ENCODE measurements at places on chromosomes 7 and 10.
A peak's percentile ranks its signal among the peaks of the same experiment; 100 is the strongest.

DNA sequence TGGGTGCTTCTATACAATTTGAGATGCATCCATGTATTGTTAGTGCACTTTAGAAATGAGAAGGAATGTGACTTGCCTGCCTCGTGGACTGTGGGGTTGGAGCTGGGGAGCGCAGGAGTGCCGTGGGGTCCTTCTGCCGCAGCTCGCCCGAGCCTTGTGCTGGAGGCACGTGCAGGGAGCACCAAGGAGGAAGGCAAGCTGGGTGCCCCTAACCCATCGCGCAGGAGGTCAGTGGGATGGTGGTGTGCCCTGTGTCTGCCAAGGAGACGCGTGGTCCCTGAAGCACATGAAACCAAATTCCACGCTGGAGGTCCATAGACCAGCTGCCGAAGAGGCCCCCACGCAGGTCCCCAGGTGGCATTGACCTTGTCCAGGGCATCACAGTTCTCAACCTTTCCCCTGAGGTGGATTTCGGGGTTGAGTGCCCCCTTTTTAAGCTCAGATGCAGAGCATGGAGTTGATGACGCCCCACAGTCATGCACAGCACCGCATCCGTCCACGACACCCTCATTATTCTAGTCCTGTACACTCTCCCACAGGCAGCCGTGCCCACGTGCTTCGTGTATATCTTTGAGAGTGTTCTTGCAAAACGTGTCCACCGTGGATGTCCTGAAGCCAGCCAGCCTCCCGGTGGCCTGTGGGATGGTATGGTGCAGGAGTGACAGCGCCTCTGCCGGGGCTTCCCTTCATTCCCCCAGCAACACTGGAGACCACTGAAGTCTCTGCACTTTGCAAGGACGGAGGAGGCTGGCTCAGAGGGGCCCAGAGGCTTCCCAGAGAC is 35.5 kb downstream of the FKBP6 start:
- no peak for DNase-seq

GRCh38 chr10:43125274-43125845 is 12.9 kb upstream of the CSGALNACT2 start:
- DNase-seq = no peak

DNA sequence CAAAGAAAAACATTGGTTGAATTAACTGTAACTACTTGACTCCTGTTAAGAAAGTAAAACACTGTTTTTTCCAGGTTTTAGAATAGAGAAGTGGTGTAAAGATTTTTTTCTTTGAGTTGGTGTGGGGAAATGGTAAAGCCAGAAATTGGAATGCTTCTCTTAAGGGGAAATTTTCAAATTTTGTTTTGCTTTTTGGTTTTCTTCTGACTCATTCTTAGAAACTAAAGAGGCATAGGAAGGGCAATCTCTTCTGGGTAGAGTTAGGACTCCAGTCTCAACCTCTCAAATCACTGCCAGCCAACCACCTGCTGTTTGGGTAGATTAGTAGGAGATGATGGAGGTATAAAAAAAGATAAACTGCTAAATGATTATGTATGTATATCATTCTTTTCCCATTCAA is 47.7 kb upstream of the STRIP2 start:
- DNase-seq = no peak

- no peak for DNase-seq
Measured at GRCh38 chr10:49055221-49055849, 60.0 kb downstream of the VSTM4 start.

- no peak for DNase-seq
Measured at GRCh38 chr10:121089434-121089833, 238.3 kb downstream of the WDR11 start.

- no peak for DNase-seq
Measured at GRCh38 chr10:44516891-44517290, 132.0 kb upstream of the CXCL12 start.

DNA sequence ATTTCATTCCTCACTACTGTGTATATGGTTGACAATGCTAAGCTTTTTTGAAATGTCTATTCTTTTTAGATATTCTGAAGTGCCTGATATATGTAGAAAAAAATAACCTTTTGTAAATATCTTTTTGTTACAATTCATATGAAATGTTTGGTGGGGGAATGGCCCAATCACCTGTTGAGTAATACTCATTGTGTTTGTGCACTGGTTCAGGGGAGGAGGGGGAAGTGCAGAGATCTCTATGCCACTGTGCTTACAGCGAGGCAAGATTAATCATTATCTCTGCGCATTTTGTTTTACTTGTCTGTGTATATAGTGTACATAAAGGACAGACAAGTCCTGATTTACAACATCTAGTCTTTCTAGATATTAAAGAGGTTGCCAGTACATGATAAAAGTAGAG is 25.2 kb downstream of the NUP42 start:
- peak; percentile 60 for DNase-seq

DNA sequence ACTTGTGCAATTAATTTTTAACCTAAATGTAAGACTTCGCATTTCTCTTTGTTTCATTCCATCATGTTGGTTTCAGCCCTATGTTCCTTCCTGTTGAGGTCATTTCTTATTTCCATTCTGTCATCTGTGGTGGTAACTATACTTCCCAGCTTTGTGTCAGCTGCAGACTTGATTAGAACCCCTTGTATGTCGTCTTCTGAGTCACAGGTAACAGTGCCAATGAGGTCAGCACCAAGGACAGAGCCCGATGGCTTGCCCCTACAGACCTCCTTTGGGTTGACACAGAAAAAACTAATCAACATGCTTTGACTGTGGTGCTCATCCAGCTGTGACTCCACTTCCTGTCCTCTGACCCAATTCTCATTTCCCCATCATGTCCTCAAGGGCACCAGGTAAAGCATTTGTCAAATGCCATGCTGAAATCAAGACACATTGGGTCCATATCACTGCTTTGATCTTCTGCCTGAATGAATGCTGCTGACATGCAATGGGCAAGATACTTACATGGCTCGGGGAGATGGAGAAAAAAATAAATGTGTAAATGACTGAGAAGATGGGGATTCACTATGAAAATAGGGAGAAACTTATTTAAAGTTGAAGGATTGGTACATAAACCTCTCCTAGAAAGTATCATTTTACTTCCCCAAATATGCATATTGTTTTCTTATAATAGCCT is 25.6 kb upstream of the CRTAC1 start:
- peak; percentile 48 for DNase-seq

- DNase-seq = peak; percentile 40
Measured at GRCh38 chr10:47318706-47319105, 3.5 kb upstream of the GDF2 start.

GRCh38 chr7:35802649-35803048 is 1.8 kb downstream of the SEPTIN7 start:
- DNase-seq = peak; percentile 54

GRCh38 chr7:47292832-47293309 is 289.0 kb downstream of the TNS3 start:
- no peak for DNase-seq

DNA sequence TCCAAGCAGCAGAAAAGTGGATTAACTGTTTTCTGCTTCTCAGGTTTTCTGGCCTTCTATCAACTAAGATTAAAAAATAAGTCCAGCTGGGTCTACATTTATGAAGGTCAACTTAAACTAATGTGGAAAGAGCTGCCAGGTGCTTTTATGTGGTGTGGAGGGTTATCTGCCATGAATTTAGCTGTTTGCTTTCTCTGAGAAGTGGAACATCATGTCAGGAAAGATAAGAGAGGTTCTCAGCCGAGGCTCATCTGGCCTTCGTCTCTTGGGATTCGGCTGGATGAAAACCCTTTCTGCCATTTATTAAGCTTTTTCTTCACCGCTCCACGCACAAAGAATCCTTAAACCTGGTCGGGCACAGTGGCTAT is 5.5 kb downstream of the PTPRN2 start:
- DNase-seq = no peak

DNA sequence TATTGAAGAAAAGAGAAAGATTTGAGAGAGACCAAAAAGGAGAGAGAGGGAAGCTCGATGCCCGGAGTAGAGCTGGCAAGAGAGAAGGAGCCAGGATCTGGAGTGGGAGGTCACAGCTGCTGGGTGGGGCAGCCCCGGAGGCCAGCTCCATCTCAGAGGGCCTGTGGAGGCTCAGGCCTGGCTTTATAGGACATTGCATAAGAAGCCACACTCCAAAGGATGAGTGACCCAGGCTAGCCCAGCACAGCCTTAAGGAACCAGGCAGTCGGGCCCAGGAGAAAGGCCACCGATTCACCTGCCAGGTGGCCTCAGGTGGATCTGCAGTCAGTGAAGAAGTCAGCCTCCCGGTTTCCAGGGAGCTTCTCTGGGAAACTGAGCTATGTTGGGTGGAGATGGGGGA is 676 bp downstream of the PLAC9 start:
- no peak for DNase-seq

- no peak for DNase-seq
Measured at GRCh38 chr7:101245147-101245668, 327 bp upstream of the FIS1 start.

GRCh38 chr7:105565190-105565589 is 16.1 kb downstream of the EFCAB10 start:
- no peak for DNase-seq

DNA sequence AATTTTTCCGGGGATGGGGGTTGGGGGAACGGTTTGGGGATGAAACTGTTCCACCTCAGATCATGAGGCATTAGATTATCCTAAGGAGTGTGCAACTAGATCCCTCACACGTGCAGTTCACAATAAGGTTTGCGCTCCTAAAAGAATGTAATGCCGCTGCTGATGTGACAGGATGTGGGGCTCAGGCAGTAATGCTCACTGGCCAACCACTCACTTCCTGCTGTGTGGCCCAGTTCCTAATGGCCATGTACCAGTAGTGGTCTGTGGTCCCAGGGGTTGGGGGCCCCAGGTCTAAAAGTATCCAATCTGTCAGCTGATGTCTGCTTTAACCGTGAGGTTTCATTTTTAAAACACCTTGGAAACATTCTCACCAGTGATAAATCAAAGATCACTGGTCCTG is 2.2 kb downstream of the STN1 start:
- peak; percentile 68 for DNase-seq

DNA sequence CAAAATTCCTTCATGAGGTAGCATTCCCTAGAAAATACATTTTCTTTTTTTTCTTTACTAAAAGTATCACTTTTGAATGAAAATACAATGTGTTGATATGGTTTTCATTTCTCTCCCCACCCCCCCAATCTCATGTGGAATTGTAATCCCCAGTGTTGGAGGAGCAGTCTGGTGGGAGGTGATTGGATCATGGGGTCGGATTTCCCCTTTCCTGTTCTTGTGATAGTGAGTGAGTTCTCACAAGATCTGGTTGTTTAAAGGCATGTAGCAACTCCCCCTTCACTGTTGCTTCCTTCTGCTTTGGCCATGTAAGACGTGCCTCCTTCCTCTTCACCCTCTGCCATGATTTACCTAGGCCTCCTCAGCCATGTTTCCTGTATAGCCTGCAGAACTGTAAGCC is 790.3 kb upstream of the KCND2 start:
- DNase-seq = peak; percentile 7

DNA sequence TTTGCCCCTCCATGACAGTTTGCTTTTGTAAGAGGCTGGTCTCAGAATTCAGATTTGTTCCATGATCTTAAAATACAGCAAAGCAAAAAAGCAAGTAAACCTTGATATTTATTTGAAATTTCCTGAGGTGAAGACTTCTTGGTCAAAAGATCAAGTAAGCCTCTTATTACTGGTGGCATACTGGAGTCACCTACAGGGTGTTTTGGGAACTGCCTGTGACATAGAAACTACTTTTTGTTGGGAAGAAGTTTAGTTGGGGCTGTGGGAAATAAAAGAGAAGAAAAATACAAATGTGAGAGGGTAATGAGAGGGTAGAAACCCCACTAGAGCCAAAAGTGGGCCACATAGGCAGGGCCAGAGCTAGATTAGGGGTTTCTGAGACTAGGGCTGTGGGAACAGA is 217.9 kb downstream of the OTUD1 start:
- DNase-seq = peak; percentile 25

DNA sequence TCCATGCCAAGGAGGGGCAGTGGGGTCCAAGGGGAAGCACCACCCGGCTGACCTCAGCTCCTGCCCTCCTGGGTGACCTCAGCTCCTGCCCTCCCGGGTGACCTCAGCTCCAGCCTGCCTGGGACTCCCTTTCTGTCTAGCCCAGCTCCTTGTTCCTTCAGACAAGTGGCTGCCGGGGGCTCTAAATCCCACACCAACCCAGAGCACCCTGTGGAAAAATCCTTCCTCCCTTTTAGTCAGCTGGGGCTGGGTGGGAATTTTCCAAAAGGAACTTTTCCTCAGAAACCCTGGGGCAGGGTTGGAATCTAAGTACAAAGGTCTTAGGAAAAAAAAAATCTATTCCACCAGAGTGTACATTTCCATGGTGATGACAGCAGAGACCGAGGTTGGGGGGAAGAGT is 36.3 kb downstream of the AKR1B1 start:
- no peak for DNase-seq

- DNase-seq = no peak
Measured at GRCh38 chr7:1368184-1368681, 91.0 kb downstream of the MICALL2 start.

- DNase-seq = peak; percentile 43
Measured at GRCh38 chr10:110843796-110844616, 27.7 kb upstream of the PDCD4 start.

- no peak for DNase-seq
Measured at GRCh38 chr7:47327698-47328391, 254.1 kb downstream of the TNS3 start.

GRCh38 chr7:81761031-81761430 is 8.8 kb downstream of the HGF start:
- DNase-seq = no peak

GRCh38 chr10:46257099-46257498 is 29.7 kb upstream of the ANTXRL start:
- no peak for DNase-seq

GRCh38 chr7:98283127-98283886 is 1.8 kb downstream of the BRI3 start:
- peak; percentile 85 for DNase-seq

DNA sequence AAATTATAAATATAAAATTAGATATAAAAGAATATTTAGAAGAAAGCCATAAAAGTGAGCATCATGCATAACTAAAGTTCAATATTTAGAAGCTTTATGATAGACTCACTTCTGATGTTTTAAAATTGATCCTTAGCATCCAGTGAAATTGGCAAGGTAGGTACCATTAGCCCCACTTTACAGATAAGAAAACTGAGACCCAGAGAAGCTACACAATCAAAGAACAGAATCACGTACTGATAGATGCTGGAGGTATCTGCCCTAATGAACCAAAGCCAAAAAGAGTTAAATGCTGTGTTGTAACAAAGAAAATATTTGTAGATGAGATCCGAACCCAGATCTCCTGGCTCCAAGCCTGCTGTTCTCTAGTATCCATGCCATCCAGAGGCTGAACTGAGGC is 42.6 kb upstream of the RAPGEF5 start:
- DNase-seq = no peak

- DNase-seq = no peak
Measured at GRCh38 chr10:94358480-94358879, 4.3 kb downstream of the NOC3L start.

- no peak for DNase-seq
Measured at GRCh38 chr10:97760461-97761257, 11.1 kb downstream of the SFRP5 start.

- DNase-seq = no peak
Measured at GRCh38 chr10:60385399-60385738, 4.3 kb downstream of the ANK3 start.

DNA sequence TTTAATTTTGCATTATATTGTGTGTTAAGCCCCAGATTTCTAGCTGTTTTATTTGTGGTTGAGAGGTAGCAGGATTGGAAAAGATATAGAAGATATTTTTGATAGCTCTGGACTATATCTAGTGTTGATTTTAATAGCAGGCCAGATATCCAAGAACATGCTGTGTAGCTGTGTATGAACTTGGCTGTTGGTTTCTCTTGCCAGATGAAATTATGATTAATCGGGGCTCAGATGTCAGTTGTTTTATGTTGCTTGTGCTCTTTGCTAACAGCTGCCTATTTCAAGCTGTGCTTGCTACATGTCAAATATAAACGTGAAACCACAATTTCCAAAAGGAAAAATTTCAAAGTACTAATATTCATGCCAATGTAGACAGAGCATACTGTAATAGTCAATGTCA is 141.1 kb downstream of the GRM3 start:
- DNase-seq = no peak
